Fibroblast of lung (primary cell): ENCODE measurements at places on chromosomes 6 and 20. TPM values are rescaled to one million over a fixed set of nuclear protein-coding genes. Genes with fewer than 3 reads are reported as not detected.
A peak's percentile ranks its signal among the peaks of the same experiment; 100 is the strongest.

SUPT3H gene
- total RNA-seq, result 8.3 and 8.5 TPM in 2 replicates

TMEM217 gene
- total RNA-seq, result 4.0 and 4.9 TPM in 2 replicates

OLIG3 gene
- not detected in 2 replicates for total RNA-seq

PEDS1 gene
- total RNA-seq, result 7.2 and 8.3 TPM in 2 replicates

GSTA1 gene
- under 0.01 TPM in 1 of 2 replicates, not detected in the other for total RNA-seq

BANF2 gene
- not detected in 2 replicates for total RNA-seq

RNF8 gene
- 19.5 TPM in 2 replicates for total RNA-seq

DNA sequence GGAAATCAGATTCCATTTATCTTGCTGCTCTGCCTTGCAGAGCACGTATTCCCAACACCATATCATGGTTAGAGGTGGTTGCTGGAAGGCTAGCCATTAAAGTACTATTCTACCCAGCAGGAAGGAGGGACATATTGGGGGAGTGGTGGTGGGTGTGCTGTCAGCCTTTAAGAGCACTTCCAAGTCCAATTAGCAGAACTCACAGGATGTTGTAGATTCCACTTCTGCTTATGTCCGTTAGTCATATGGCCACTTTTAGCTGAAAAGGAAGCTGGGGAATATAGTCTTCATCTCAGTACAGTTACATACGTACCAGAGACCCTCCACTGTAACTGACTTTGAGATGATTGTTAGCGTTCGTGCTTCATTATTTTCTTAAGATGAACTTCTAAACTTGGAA, 94.4 kb downstream of the SAMD3 start:
- no peaks in the 10 kb centered on the region for H3K36me3 ChIP-seq
- H3K27ac ChIP-seq, result no peak overlapping the region
- H3K4me1 ChIP-seq, result no peaks in the 10 kb centered on the region
- DNase-seq, result no peak
- H3K27me3 ChIP-seq, result no peaks in the 10 kb centered on the region

- H3K27ac ChIP-seq, result no peak overlapping the region
- no peaks in the 10 kb centered on the region for H3K4me1 ChIP-seq
- H3K4me3 ChIP-seq, result no peak overlapping the region
- no peaks in the 10 kb centered on the region for H3K27me3 ChIP-seq
- DNase-seq, result no peak
Measured at GRCh38 chr6:170372380-170373325, 66.1 kb downstream of the FAM120B start.

DNA sequence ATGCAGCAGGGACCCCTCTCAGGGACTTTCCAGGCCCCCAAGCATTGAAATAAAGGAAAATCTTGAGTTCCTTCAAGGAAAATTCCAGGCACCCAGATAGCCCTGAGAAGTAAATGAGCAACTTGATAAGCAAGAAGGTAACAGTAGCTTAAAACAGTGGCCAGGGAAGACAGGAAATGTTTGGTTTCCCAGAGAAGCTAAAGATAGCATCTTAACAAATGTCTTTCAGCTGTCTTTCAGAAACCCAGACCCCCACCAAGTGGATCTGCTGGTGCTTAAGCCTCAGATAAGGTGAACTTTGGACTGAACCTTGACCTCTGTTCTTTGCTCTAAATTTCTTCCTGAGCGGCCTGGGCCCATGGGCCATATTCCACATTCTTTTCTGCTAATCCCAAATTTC, 117.8 kb upstream of the CST7 start:
- DNase-seq, result no peak
- no peak overlapping the region for H3K27ac ChIP-seq
- H3K4me1 ChIP-seq, result no peaks in the 10 kb centered on the region

DNA sequence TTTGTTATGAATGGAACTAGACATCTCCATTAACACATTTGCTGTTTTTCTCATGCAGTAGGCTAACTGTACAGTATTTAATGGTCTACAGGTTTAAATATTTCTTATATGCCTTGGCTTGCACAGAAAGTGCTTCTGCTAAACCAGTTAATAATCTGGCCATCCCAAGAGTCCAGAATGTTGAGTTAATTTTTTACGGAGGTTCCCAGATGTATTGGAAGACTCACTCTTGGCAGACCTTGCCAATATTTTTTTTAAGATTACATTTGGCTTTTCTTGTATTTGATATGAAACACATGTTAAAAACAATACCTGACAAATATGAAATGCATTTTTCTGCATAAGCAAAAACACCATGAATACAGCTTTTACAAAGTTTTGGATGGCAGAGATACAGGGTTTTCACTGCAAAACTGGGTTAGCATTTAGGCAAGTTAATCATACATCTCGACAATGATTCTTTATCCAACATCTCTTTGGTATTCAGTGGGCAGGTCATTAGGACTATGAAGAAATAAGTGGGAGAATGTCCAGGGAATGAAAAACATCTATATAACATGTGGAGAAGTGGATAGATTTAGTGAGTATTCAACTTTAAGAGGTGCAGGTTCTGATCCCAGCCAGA, 94.0 kb downstream of the SGK1 start:
- DNase-seq, result peak; percentile 19
- no peak overlapping the region for H3K4me3 ChIP-seq
- H3K27me3 ChIP-seq, result no peaks in the 10 kb centered on the region
- H3K27ac ChIP-seq, result no peak overlapping the region
- H3K36me3 ChIP-seq, result no peaks in the 10 kb centered on the region

GRCh38 chr6:106103728-106104109, 17.6 kb downstream of the PRDM1 start:
- H3K4me1 ChIP-seq, result peaks cover 3% of the 10 kb centered on the region
- H3K27ac ChIP-seq, result no peak overlapping the region
- DNase-seq, result no peak
- peak overlapping the region; percentile 30 for H3K4me3 ChIP-seq

DNA sequence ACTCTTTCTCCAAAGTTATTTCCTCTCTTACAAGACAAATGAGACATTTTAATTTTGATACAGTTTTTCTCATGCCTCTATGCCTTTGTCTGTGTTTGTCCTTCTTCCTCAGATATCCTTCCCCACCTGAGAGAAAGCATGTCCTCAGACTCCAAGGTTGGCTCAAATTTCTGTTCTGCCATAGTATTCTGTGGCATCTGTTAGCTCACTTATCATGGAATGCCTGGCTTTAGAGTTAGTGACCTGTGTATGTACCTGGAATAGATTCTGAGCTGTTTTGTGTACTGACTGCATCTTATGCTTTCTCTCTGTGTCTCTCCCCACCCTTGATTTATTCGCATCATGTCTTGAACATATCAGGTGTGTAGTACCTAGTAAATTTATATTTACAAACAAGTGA, 90.0 kb downstream of the CENPW start:
- no peak for DNase-seq
- no peaks in the 10 kb centered on the region for H3K4me1 ChIP-seq
- no peaks in the 10 kb centered on the region for H3K27me3 ChIP-seq

GRCh38 chr6:37648465-37649330, 49.0 kb downstream of the MDGA1 start:
- H3K27me3 ChIP-seq, result no peaks in the 10 kb centered on the region
- no peaks in the 10 kb centered on the region for H3K36me3 ChIP-seq
- H3K27ac ChIP-seq, result no peak overlapping the region
- no peaks in the 10 kb centered on the region for H3K4me1 ChIP-seq
- H3K4me3 ChIP-seq, result no peak overlapping the region

DNA sequence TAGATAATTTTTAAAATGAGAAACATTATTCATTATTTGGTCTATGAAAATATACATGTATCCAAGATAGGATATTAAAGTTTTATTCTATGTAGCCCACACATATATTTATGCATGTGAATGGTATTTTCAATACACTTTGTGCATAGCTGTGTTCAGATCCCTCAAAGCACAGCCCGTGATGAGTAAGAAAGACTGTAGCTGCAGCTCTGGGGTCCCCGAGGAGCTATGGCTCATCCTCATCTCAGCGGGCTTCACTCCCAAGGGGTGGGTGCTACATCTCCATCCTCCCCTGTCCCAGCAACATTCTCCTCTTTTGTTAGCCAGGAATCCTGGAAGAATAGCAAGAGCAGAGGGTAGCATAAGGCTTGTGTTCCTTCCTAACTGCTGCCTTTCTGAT, 130.8 kb downstream of the SAMD5 start:
- H3K27me3 ChIP-seq, result no peaks in the 10 kb centered on the region
- DNase-seq, result no peak
- H3K4me3 ChIP-seq, result no peak overlapping the region
- no peak overlapping the region for H3K27ac ChIP-seq
- no peaks in the 10 kb centered on the region for H3K36me3 ChIP-seq

DNA sequence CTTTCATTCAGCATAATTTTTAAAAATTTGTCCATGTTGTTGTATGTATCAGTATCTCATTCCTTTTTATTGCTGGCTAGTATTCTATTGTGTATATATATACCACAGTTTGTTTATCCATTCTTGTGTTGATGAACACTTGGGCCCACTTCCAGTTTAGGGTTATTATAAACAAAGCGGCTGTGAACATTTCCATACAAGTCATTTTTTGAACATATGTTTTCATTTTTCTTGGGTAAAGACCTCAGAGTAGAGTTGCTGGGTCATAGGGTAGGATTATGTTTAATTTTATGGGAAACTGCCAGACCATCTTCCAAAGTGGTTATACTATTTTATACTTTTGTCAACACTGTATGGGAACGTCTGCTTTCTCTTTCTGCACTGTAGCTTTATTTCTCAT, 55.3 kb downstream of the RBM24 start:
- H3K36me3 ChIP-seq, result no peaks in the 10 kb centered on the region
- no peaks in the 10 kb centered on the region for H3K4me1 ChIP-seq
- H3K4me3 ChIP-seq, result no peak overlapping the region
- H3K27ac ChIP-seq, result no peak overlapping the region

- DNase-seq, result no peak
- H3K36me3 ChIP-seq, result no peaks in the 10 kb centered on the region
- H3K4me1 ChIP-seq, result no peaks in the 10 kb centered on the region
- no peak overlapping the region for H3K27ac ChIP-seq
- H3K4me3 ChIP-seq, result no peak overlapping the region
Measured at GRCh38 chr20:16113736-16114135, 459.5 kb downstream of the KIF16B start.

- H3K27ac ChIP-seq, result no peak overlapping the region
- no peak for DNase-seq
- H3K36me3 ChIP-seq, result no peaks in the 10 kb centered on the region
Measured at GRCh38 chr20:24033565-24033964, 45.0 kb upstream of the GGTLC1 start.

GRCh38 chr6:158620963-158621693, 23.4 kb downstream of the DYNLT1 start:
- H3K27me3 ChIP-seq, result no peaks in the 10 kb centered on the region
- no peak for DNase-seq
- H3K27ac ChIP-seq, result no peak overlapping the region
- no peak overlapping the region for H3K4me3 ChIP-seq
- peaks cover 2% of the 10 kb centered on the region for H3K36me3 ChIP-seq

DNA sequence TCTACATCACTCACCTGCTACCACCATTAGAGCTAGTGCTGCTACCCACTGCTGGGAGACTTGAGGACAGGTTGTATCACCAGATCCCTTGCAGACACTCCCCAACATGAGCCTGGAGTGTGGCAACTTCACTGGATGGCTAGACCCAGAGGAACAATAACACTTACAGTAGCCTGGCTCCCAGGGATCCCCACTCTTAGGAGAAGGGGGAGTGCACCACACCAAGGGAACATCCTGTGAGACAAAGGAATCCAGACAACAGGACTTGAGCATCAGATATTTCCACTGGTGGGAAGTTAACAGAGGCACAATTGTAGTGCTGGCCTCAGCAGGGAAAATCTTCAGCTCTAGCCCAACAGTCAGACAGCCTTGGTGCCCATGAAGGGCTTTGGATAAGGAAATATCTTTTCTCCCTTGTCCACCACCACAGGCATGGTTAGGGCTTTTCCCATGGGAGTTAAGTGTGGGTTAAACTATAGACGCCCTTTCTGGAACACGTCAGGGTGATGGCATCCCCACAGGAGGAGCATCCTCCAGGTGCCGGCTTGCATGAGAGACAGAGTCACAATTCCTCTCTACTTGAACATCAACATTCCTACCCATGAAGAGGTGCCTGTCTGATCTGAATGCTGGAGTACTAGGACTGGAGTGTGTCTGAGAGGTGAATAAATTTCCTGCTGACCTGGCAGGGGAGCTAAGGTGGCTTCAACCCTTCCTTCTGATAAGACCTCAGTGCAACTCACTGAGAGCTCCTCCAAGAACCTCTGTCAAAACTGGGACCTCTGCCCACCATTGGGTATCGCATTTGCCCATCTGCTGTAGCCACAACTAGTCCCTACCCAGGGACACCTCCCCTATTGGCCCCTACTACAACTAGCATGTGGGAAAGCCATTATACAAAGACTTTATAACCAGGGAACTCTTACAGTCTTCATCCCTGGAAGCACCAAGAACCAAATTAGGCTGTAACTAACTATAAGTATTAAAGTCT, 55.4 kb upstream of the SIRPG start:
- H3K4me1 ChIP-seq, result no peaks in the 10 kb centered on the region
- peaks cover 4% of the 10 kb centered on the region for H3K27me3 ChIP-seq
- DNase-seq, result no peak
- no peak overlapping the region for H3K27ac ChIP-seq
- H3K4me3 ChIP-seq, result no peak overlapping the region

GRCh38 chr6:7414811-7415210, 25.2 kb downstream of the RIOK1 start:
- H3K36me3 ChIP-seq, result peaks cover 3% of the 10 kb centered on the region
- no peak overlapping the region for H3K4me3 ChIP-seq
- peak; percentile 54 for DNase-seq
- no peaks in the 10 kb centered on the region for H3K27me3 ChIP-seq
- H3K27ac ChIP-seq, result no peak overlapping the region
- no peaks in the 10 kb centered on the region for H3K4me1 ChIP-seq

- H3K4me3 ChIP-seq, result no peak overlapping the region
- no peaks in the 10 kb centered on the region for H3K4me1 ChIP-seq
- no peak overlapping the region for H3K27ac ChIP-seq
Measured at GRCh38 chr6:138063726-138064125, 43.5 kb downstream of the PERP start.

- H3K36me3 ChIP-seq, result no peaks in the 10 kb centered on the region
- H3K4me3 ChIP-seq, result no peak overlapping the region
- H3K4me1 ChIP-seq, result no peaks in the 10 kb centered on the region
- peaks cover 2% of the 10 kb centered on the region for H3K27me3 ChIP-seq
- DNase-seq, result no peak
Measured at GRCh38 chr6:27771235-27771634, 141.0 kb downstream of the OR2B2 start.

- no peak overlapping the region for H3K27ac ChIP-seq
- no peak overlapping the region for H3K4me3 ChIP-seq
- no peak for DNase-seq
- H3K36me3 ChIP-seq, result no peaks in the 10 kb centered on the region
- no peaks in the 10 kb centered on the region for H3K27me3 ChIP-seq
Measured at GRCh38 chr6:144343701-144344428, 58.7 kb downstream of the UTRN start.

- peaks cover 7% of the 10 kb centered on the region for H3K4me1 ChIP-seq
- no peak overlapping the region for H3K27ac ChIP-seq
- H3K36me3 ChIP-seq, result peaks cover 2% of the 10 kb centered on the region
- H3K27me3 ChIP-seq, result no peaks in the 10 kb centered on the region
- no peak overlapping the region for H3K4me3 ChIP-seq
- DNase-seq, result no peak
Measured at GRCh38 chr6:56655249-56655648, 12.6 kb upstream of the DST start.

- H3K4me3 ChIP-seq, result no peak overlapping the region
- no peak for DNase-seq
- H3K36me3 ChIP-seq, result no peaks in the 10 kb centered on the region
- H3K27me3 ChIP-seq, result no peaks in the 10 kb centered on the region
Measured at GRCh38 chr6:49633541-49633940, 3.1 kb downstream of the RHAG start.

- peaks cover 8% of the 10 kb centered on the region for H3K4me1 ChIP-seq
- H3K27me3 ChIP-seq, result no peaks in the 10 kb centered on the region
- no peak for DNase-seq
- no peaks in the 10 kb centered on the region for H3K36me3 ChIP-seq
Measured at GRCh38 chr6:90365002-90365401, 68.4 kb upstream of the BACH2 start.
